ENCODE measurements at places on chromosomes 12 and 14.

DNA sequence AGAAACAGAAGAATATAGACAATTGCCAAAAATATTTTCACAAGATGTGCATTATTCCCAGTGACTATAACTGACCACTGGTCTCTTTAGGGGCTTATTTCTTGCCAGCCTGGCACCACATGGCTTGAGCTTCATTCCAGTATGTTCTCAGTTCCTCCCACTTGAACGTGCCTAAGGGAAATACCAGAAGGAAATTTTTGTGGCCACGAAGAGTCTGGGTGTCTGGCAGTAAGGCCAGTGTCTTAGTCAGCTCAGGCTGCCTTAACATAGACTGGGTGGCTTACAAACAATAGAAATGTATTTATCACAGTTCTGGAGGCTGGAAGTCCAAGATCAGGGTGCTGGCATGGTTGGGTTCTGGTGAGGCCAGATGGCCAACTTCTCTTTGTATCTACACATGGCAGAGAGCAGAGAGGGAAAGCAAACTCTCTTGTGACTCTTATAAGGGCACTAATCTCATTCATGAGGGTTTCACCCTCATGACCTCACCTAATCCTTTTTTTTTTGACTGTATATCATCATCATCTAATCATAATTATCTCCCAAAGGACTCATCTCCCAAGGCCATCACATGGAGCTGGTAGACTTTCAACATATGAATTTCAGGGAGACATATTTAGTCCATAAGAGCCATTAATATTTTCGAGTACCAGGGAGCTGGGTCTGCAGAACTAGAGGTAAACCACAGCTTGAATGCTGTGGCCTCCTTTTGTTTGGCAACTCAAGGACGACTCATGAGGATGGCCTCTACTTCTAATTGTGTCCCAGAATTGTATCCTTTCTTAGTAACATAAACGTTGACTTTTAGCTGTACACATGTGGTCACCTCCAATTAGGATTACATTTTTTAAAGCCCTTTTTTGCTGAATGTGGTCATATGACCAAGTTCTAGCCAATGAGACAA is 5.1 kb upstream of the SMOC1 start:
- no peak for DNase-seq

GRCh38 chr14:106652494-106652893 is 1126.1 kb downstream of the TMEM121 start:
- no peak for DNase-seq

- DNase-seq: no peak
Measured at GRCh38 chr12:97573901-97574300, 111.3 kb downstream of the RMST start.

GRCh38 chr12:24398605-24399004 is 449.1 kb upstream of the SOX5 start:
- DNase-seq: no peak

GRCh38 chr12:117599849-117600248 is 238.4 kb upstream of the NOS1 start:
- DNase-seq: no peak

- DNase-seq: no peak
Measured at GRCh38 chr12:97637770-97638169, 175.2 kb downstream of the RMST start.

DNA sequence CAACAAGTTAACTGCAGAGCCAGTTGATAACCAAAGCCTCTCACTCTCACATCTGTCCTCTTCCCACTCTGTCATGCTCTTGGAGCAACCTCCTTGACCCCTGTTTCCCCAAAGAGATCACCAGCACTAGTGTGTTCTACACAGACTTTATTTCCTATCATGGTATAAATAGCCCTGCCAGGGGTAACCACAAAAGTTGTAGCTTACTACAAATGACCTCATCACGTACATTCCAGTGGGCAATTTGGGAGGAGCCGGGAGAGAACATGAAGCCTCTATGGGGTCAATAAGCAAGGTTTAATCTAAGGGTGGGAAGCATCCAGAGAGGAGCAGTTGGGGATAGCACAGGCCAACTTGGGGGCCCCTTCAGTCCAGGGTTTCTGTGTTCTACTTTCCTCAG is 186.5 kb downstream of the KCNA5 start:
- DNase-seq: no peak

DNA sequence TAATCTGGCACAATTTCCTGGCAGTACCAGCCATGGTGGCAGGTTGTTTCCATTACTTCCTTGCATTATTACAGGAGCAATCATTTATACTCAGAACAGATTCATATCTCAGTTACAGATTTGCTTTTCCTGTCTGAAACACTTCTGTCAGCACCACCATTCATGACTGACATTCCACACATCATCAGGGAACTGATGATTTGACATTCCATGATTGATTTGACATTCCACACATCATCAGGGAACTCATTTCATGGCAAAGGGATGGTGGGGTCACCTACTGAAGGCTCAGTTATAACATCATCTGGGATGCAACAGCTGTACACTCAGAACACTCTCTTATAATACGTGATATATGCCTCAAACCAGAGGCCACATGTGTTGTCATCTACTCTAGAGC is 30.9 kb upstream of the RERGL start:
- no peak for DNase-seq

DNA sequence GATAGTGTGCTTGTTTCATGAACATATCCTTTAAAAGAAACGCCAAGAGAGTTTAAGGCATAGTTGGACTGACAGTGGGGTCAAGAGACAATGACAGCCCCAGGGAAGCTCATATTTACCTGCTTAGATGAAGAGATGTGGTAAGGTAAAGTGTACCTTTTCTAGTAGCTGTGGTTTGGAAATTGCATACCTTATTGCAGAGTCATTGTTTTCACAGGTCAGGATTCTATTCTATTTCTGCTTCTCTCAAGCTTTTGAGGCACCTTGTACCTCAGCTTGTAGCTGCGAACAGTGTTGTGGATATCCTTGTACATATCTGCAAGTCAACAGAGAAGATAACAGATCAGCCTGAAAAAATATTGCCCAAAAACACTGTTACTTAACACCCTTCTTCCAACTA is 47.7 kb downstream of the ATP6V1D start:
- DNase-seq: no peak
